ENCODE measurements at places on chromosomes 3 and 15. TPM values are rescaled to one million over a fixed set of nuclear protein-coding genes. Genes with fewer than 3 reads are reported as not detected.

The PATL2 gene
- total RNA-seq: 2.6 TPM

The TBC1D23 gene
- 81.2 TPM for total RNA-seq

The CHST2 gene
- 2.8 TPM for total RNA-seq

The GPR160 gene
- 3.4 TPM for total RNA-seq

The KCNAB1 gene
- 0.05 TPM for total RNA-seq

The STRC gene
- not detected for total RNA-seq

The CRABP1 gene
- total RNA-seq: not detected

The LYSMD2 gene
- 19.8 TPM for total RNA-seq

The SUCLG2 gene
- total RNA-seq: 26.3 TPM

The ATP13A5 gene
- total RNA-seq: not detected

The ASTE1 gene
- total RNA-seq: 17.6 TPM

The ADAMTSL3 gene
- not detected for total RNA-seq

The RASGRP1 gene
- total RNA-seq: 0.52 TPM

The CCNB2 gene
- total RNA-seq: 164 TPM

The DISP2 gene
- total RNA-seq: 0.49 TPM

The TRH gene
- total RNA-seq: not detected

The PTX3 gene
- 17.6 TPM for total RNA-seq

The CMTM7 gene
- 13.3 TPM for total RNA-seq

The PDCD7 gene
- total RNA-seq: 9.2 TPM

The GALNT15 gene
- total RNA-seq: 2.1 TPM

The CPA3 gene
- 0.30 TPM for total RNA-seq

The RYR3 gene
- total RNA-seq: not detected

The IQCF5 gene
- not detected for total RNA-seq

The TMCO5A gene
- total RNA-seq: not detected

The KCNMB2 gene
- total RNA-seq: 7.9 TPM

The PROK2 gene
- not detected for total RNA-seq

The FANCD2OS gene
- not detected for total RNA-seq

The MST1R gene
- 0.17 TPM for total RNA-seq

The SKOR1 gene
- total RNA-seq: 0.12 TPM

The DUOXA1 gene
- not detected for total RNA-seq

The DLEC1 gene
- total RNA-seq: not detected

The RHCG gene
- total RNA-seq: not detected

The CPN2 gene
- not detected for total RNA-seq

The RBPMS2 gene
- total RNA-seq: 0.91 TPM

The RARB gene
- total RNA-seq: 40.2 TPM

The LIPH gene
- total RNA-seq: 1.4 TPM

The P3H2 gene
- 95.5 TPM for total RNA-seq

The PARP14 gene
- total RNA-seq: 135 TPM

The AHSG gene
- not detected for total RNA-seq

The DPP8 gene
- total RNA-seq: 16.4 TPM

The GNB4 gene
- total RNA-seq: 57.0 TPM

The CTDSPL gene
- total RNA-seq: 18.3 TPM

The BOC gene
- total RNA-seq: 5.0 TPM

The CASR gene
- total RNA-seq: not detected

The CCDC9B gene
- 9.4 TPM for total RNA-seq

The GMNC gene
- 0.02 TPM for total RNA-seq

The AADAC gene
- not detected for total RNA-seq

The CPOX gene
- 68.9 TPM for total RNA-seq

The TFG gene
- 189 TPM for total RNA-seq

The UTS2B gene
- total RNA-seq: 10.3 TPM

The CISH gene
- total RNA-seq: 0.81 TPM

The CPNE9 gene
- total RNA-seq: not detected

The GALK2 gene
- 29.4 TPM for total RNA-seq

The SUSD5 gene
- total RNA-seq: 0.98 TPM

The ONECUT1 gene
- 1.1 TPM for total RNA-seq
